ENCODE measurements at places on chromosomes 13 and 19. TPM values are rescaled to one million over a fixed set of nuclear protein-coding genes. Genes with fewer than 3 reads are reported as not detected.

- no peak for DNase-seq
Measured at GRCh38 chr19:33988601-33989000, 183.7 kb upstream of the LSM14A start.

- DNase-seq = no peak
Measured at GRCh38 chr19:18340990-18341868, 831 bp downstream of the PGPEP1 start.

The SLC25A42 gene
- total RNA-seq = 14.9 TPM

GRCh38 chr19:50324331-50324730 lies 4.8 kb downstream of the KCNC3 start:
- DNase-seq = no peak

The CBARP gene
- 1.9 TPM for total RNA-seq

DNA sequence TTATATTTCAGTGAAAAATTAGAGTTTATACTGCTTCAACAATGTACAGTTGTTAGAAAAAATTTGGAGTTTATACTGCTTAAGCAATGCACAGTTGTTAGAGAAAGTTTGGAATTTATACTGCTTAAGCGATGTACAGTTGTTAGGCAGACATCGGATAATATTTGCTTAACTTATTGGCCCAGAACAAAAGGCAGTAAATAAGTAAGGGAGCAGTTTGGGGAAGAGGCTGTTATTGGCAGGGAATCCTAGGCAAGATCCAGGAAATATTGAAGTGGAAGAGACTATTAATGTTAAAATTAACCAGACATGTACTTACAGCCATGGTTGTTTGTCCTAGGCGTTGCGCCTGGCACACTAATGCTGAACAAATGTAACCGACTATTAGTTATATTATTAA lies 166.9 kb downstream of the GPC5 start:
- DNase-seq = no peak

GRCh38 chr13:95834134-95834765 lies 157.3 kb downstream of the DNAJC3 start:
- DNase-seq = peak; percentile 80
